ENCODE measurements at places on chromosomes 13 and 19. TPM values are rescaled to one million over a fixed set of nuclear protein-coding genes. Genes with fewer than 3 reads are reported as not detected.

GRK1 gene
- total RNA-seq, result 0.04 TPM

GGACT gene
- 3.6 TPM for total RNA-seq

GAPDHS gene
- total RNA-seq, result not detected

ATCAY gene
- total RNA-seq, result 0.14 TPM

KLK8 gene
- not detected for total RNA-seq

IGFL1 gene
- 1.7 TPM for total RNA-seq

MAMSTR gene
- total RNA-seq, result 0.42 TPM

SAE1 gene
- total RNA-seq, result 237 TPM

OR7E24 gene
- not detected for total RNA-seq

ETV2 gene
- total RNA-seq, result 2.5 TPM

HSD17B14 gene
- 15.0 TPM for total RNA-seq

ASF1B gene
- 31.5 TPM for total RNA-seq

CGB3 gene
- total RNA-seq, result not detected

KLK12 gene
- total RNA-seq, result not detected

IFNL1 gene
- total RNA-seq, result not detected

C1QTNF9 gene
- not detected for total RNA-seq

PSG4 gene
- 0.64 TPM for total RNA-seq

Measured in A549 treated with Mapracorat at 1 μM for 4 hours (cell line).